ENCODE measurements at places on chromosomes 7 and 10. TPM values are rescaled to one million over a fixed set of nuclear protein-coding genes. Genes with fewer than 3 reads are reported as not detected.

DNA sequence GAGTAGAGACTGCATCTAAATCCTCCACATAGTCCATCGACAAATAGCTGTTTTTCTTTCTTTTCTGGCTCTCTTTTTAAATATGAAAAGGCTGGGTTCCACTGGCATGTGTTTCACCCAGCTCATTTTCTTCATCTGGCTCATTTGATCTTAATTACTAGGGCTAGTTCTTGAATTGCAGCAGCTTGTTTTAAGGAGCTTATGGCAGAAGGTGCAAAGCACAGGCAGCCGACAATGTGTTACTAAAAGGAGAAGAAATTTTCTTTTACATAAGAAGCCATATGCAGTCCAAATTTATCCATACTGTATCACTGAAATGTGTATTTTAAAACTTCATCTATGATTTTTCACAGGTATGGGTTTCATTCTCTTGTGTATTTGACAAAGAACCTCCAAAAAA lies 205.6 kb upstream of the PTER start:
- no peak for DNase-seq

Gene THSD7A
- total RNA-seq: not detected

Gene ALDH18A1
- total RNA-seq: 30.7 TPM

Gene GNB2
- 127 TPM for total RNA-seq

GRCh38 chr10:72322280-72323058 lies 32.2 kb downstream of the DNAJB12 start:
- DNase-seq: peak; percentile 30

DNA sequence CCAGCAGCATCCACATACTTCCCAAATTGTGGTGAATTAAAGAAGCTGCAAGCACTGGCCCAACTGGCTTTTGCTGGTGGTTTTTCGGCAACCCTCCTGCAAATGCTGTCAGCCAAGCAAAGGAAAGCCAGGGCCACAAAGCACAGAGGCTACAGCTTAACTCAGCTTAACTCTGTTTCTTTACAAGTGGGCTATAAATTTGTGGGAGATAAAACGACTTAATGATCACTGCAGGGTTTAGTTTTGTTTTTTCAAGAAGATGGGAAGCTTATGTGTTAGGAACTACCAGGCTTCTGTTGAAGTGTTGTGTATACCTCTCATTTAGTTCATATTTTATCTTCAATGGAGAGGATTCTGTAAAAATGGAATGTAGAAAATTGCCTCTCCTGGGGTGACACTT lies 110.6 kb downstream of the TACC2 start:
- no peak for DNase-seq

Gene SRRM3
- total RNA-seq: not detected

Gene GNGT1
- total RNA-seq: not detected

DNA sequence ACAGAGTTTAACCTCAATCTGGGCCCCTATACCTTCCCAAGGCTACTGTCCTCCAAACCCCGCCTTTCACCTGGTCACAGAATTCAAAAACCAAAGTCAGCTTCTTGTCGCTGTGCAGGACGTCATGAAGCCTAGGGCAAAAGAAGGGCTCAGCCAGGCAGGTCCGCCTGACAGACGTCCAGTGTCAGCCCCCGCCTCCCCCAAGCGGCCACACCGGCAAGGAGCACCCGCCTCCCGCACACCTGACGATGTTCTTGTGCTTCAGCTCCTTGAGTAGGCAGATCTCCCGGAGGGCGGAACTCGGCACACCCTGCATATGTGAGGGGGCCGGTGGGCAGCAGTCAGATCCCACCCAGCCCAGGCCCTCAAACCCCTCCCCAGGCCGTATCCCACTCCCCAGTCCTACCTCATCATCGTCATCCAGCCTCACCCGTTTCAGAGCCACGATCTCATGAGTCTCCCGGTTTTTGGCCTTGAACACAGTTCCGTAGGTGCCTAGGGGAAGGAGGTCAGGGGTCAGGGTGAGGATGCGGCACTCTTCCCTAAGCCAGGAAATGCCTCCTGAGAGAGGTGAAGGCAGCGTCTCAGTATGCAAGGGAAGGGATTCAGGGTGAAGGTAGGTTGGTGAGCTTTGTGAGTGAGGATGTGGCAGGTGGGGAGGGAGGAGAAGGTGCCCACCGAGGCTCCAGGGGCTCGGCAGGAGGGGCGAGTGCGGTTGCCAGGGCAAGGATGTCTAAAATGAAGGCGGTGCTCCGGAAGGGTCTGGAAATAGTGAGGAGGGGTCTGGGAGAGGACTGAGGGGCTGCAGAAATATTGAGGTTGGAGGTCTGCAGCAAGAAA lies 811 bp downstream of the CDK5 start:
- no peak for DNase-seq

DNA sequence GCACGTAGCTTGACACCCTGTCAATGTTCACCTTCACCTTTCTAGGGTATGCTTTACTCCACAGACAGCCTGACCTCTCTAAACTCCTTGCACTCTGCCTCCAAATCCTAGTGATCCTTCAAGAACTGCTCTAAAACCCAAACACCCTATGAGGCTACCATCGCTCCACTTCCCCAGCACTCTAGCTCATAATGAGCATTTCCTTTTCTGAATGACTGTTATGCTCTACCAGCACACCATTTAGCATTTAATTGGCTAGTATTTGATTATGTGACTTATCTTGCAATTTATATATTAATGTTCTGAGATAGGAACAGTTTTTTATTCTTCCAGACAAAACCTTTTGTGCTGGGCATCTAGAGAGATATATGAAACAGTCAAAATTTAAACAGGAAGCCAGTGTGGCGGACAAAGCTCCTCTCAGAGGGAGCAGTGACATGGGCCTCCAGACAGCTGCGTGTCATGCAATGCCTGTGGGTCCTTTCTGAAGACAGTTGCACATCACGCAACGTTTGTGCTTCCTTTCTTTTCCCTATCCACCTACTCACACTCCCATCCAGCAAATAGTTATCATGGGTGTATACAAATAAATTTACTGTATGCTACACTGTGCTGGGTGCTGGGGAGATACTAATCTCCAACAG lies 86.3 kb downstream of the ALOX5 start:
- peak; percentile 42 for DNase-seq

GRCh38 chr7:94400643-94401427 lies 6.1 kb downstream of the COL1A2 start:
- no peak for DNase-seq

DNA sequence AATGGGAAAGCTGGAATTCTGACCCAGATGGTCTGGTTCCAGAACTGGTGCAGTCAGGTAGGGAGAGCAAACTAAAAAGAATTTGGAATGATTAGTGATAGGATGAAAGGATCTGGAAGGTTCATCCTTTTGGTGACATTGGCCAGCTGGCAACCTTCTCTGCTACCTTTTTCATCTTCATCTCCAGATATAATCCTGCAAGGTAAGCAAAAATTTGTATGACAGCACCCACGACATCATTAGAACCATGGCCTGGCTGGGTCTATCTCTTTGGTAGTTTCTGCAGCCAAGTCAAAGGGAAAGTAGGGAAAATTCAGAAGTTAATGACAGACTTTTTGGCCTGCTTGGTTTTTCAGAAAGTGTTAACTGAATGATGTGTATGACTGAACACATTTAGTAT lies 188.9 kb upstream of the MALRD1 start:
- no peak for DNase-seq

GRCh38 chr7:102431617-102432298 lies 1.6 kb upstream of the ORAI2 start:
- peak; percentile 86 for DNase-seq

- no peak for DNase-seq
Measured at GRCh38 chr7:129609666-129610065, 1.9 kb upstream of the NRF1 start.

GRCh38 chr7:64638822-64639221 lies 27.1 kb upstream of the ZNF107 start:
- DNase-seq: no peak

- DNase-seq: no peak
Measured at GRCh38 chr7:1899196-1899595, 229.1 kb downstream of the ELFN1 start.

GRCh38 chr10:86365346-86366032 lies 1.1 kb downstream of the GRID1 start:
- peak; percentile 37 for DNase-seq

GRCh38 chr7:153473185-153473584 lies 579.0 kb upstream of the DPP6 start:
- no peak for DNase-seq

- no peak for DNase-seq
Measured at GRCh38 chr7:19526639-19527038, 182.2 kb downstream of the POLR1F start.

Gene ARHGEF5
- 7.9 TPM for total RNA-seq

GRCh38 chr7:112580717-112581435 lies 100.1 kb downstream of the LSMEM1 start:
- DNase-seq: no peak

GRCh38 chr10:8138471-8138870 lies 84.0 kb downstream of the GATA3 start:
- no peak for DNase-seq

Gene TMEM196
- total RNA-seq: not detected

DNA sequence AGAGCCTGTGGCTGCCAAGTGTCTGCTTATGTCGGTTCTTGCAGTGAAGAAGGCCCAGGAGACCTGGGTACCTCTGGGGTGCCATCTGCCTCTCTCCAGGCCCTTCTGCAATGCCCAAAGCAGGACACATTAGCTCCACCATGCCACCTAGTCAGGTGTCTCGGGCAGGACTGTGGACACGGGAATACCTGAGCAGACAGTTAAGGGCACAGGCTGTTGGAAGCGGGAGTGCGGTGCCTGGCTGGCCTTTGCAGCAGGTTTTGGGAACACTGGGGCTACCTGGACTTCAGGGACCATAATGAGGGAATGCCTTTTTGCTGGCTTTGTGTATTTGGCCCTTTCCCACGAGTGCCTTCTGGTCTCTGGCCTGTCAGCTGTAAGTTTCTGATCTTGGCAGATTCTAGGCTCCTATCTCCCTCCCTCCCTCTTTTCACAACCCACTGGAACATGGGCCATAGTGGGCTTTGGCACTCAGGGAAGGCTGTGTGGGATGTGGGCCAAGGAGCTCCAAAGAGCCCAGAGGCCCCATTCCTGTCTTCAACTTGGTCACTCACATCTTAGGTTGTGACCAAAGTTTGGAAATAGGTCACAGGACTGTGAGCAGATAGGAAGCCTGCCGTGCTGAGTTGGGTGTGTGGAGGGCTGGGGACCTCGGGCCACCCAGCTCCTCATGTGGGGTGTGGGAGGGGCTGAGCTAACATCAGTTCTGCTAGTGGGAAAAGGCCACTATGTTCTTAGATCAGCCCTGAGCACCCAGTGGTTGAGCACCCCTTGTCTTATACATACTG lies 41.5 kb upstream of the CXCL12 start:
- DNase-seq: no peak

GRCh38 chr10:123284022-123284421 lies 129.8 kb downstream of the BUB3 start:
- no peak for DNase-seq

- no peak for DNase-seq
Measured at GRCh38 chr7:50608196-50608906, 43.1 kb upstream of the DDC start.

Gene ARPC1B
- 142 TPM for total RNA-seq

DNA sequence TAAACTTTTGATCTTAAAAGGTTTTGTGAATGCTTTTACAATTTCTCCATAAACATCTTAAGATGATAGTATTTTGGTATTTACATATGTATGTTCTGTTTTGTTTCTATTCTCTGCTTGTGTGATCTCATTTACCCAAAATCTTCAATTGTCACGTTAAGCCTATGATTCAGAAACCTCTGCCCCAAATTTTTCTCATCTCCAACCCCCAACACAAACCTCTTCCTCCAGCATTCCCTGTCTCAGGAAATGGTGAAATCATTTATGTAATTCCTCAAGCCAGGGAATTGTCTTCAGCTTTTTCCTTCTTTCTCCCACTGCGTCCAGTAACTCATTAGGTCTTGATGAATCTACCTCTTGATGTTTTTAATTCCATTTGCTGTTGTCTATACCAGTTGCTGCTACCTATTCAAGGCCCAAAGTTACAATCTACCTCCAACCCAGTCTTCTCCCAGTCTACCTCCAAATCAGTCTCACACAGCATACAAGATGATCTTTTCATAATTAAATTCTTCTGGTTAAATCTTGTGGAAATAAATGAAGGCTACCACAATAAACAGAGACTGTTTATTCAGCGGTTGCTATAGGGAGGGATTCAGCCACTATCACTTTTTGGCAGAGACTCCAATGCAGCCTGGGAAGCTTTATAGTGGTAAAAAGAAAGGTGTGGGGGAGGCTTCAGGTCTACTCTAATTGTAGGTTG lies 5.8 kb downstream of the CFAP69 start:
- no peak for DNase-seq

DNA sequence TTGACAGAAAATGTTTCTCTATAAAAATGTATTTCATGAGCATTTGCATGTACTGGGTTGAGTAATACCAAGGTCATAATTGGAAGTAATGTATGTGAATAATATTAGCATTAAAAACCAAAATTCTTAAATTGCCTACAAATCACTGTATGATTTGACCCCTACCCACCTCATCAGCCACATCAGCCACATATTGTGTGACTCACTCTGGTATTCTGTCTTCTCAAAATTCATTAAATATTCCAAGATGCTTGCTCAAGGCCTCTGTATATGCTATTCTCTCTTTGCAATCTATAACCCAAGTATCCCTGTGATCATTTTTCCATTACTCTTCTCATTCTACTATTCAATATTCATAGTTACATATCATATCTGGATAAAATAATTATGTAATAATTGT lies 21.4 kb downstream of the POT1 start:
- DNase-seq: no peak

DNA sequence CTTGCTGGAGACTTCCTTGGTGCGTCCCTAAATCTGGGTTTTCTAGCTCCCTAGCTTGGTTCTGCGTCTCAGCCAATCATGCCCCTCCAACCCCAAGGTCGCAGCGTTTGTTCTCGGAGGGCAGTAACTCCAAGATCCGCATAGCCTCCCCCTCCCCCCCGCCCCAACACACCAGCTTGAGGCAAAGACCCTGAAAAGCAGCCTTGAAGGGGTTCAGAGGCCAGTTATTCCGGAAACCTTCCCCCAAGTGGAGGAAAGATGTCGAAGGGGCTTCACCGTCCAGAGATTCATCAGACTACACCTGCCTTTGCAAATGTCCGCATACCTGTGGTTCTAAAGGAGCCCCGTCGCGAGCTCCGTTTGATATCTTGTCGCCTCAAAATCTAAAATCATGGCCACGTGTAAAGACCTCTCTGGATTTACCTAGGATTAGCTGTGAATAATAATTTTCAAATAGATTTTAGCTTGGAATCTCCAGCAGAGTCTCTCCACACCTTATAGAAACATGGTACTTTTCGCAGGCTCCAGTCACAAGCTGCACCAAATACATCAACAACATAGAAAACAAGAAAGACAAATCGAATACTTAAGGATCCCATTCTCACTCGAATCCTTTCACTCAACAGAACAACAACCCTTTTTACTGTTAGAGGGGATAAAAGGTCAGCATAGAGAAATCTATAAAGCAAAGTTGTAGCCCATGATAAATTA lies 7.9 kb downstream of the DLX6 start:
- DNase-seq: no peak

Gene FGFBP3
- 3.4 TPM for total RNA-seq

GRCh38 chr7:51471210-51471980 lies 154.8 kb upstream of the COBL start:
- no peak for DNase-seq
